ENCODE measurements at places on chromosomes 13 and 19.

DNA sequence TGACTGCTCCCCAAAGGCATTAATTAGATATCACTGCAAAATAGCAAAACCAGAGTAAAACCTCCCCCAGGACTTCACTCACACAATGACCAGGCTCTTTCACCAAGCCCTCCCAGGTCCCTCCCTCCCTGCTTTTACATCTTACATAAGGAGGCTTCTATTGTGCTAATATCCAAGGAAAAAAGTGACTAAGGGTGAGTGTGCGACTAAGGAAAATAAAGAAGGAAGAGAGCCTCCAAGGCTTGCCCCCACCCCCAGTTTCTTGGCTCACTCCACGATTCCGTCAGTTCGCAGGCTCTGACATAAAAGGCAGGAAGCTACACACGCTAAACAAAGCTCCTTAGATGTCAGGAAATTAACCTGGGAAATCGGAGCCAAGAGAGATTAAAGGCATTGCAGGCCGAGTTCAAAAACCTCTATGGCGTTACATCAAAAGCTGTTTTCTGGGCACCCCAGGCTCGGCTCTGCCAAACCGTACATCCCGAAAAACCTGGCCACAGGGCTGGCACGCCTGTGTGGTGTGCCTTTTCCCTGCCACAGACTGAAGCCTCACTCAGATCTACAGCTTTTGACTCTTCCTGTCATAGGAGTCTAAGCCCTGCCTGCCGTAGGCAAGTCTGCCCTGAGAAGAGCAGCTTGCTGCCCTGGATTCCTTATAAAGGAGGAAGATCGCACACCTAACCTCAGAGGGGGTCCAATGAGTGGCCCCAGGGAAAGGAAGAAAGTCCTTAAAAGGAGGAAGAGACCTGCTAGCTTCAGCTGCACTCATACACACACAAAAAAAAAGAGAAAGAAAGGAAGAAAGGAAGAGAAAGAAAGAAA, 67.0 kb upstream of the SERP2 start:
- no peak for DNase-seq

DNA sequence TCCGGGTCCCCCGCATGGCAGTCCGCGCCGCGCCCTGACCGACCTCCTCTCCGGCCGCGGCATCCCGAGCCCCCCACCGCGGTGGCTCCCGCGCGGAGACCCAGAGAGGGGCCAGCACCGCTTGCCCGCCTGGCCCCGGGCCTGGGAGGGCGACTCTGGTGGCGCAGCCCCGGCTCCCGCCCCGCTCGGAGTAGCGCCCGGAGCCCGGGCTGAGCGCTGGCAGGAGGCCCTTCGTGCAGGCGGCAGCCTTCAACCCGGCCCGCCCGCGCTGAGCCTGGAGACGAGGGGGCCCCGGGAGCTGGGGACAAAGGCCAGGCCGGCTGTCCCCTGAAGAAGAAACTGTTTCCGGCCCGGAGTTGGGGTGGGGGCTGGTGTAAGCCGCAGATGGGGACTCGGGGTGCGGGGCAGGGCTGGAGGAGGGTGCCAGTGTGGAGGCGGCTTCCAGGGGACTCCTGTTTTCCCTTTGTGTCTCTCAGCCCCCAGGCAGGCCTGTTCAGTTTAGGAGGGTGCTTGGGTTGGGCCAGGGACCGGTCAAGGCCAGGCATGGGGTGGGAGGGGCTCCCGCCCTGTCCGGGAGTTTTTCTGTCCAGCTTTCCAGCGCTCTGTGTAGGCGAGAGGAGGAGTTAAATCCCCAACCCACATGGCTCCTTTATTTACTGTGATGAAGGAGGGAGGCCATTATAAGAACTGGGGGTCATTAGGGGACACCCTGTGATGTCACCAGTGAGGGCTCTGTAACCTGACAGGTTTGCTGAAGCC, 935 bp downstream of the LRP3 start:
- DNase-seq, result no peak

- no peak for DNase-seq
Measured at GRCh38 chr19:48367855-48368254, 3.7 kb downstream of the SYNGR4 start.

DNA sequence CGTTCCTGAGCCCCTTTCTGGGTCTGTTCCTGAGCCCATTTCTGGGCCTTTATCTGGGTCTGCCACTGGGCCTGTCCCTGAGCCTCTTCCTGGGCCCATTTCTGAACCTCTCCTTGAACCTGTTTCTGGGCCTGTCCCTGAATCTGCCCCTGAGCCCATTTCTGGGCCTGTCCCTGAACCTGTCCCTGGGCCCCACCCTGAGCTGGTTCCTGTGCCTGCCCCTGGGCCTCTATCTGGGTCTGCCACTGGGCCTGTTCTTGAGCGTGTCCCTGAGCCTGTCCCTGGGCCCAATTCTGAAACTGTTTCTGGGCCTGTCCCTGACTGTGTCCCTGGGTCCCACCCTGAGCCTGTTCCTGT, 40.4 kb upstream of the GRTP1 start:
- DNase-seq, result no peak

- DNase-seq, result no peak
Measured at GRCh38 chr13:94515911-94516310, 36.4 kb upstream of the DCT start.

DNA sequence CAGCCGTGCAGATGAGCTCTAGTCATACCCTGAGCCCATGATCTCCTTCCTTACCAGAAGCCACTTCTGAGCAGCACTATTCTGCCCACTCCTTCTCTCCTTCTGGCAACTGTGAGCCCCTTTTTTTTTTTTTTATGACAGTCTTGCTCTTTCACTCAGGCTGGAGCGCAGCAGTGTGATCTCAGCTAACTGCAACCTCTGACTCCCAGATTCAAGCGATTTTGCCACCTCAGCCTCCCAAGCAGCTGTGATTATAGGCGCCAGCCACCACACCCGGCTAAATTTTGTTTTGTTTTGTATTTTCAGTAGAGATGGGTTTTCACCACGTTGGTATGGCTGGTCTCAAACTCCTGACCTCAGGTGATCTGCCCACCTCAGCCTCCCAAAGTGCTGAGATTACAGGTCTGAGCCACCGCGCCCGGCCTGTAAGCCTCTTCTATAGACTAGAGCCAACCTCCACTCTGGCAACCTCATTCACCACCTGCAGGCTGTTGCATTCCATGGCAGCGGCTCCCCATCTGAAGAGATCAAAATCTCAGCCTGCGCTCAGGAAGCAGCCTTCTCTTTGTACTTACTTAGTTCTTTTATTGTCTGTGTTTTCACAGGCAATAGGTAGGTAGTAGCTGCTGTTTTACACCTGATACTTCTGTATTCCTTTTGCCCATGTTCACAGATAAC, 34.8 kb upstream of the NDFIP2 start:
- no peak for DNase-seq

DNA sequence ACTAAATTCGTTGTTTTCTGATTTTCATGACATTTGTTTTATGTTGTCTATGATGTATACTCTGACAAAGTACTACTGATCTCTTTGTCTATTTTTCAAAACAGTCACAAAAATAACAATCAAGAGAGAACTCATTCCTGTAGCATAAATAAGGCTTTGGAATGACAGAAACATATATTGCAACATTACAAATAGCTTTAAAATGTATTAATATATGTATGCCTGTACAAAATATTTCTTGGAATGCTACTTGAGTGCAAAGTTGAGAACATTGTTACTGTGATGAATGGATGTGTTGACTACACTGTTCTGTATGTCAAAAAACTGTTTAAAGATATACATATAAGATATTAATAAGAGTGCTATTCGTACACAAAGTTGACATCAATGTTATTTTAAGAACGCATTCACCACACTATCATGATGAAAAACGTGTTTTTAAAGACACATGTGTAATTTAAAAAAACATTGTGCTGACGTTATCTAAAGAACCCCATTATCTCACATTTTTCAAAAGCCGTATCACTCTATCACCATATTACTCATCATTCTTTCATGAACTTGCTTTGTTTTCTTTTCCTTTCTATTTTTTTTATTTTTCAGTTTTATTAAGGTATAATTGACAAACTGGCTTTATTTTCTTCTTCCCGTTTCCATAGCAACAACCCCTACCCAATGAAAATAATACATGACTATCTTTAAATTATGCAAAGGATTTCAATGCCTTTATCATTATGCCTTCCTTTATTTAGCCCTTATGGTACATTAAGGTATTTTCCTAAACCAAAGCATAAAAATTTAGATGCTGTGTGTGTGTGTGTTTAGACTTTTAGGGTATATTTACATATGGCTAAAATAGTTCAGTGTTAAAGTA, 918.8 kb downstream of the SLITRK1 start:
- no peak for DNase-seq

DNA sequence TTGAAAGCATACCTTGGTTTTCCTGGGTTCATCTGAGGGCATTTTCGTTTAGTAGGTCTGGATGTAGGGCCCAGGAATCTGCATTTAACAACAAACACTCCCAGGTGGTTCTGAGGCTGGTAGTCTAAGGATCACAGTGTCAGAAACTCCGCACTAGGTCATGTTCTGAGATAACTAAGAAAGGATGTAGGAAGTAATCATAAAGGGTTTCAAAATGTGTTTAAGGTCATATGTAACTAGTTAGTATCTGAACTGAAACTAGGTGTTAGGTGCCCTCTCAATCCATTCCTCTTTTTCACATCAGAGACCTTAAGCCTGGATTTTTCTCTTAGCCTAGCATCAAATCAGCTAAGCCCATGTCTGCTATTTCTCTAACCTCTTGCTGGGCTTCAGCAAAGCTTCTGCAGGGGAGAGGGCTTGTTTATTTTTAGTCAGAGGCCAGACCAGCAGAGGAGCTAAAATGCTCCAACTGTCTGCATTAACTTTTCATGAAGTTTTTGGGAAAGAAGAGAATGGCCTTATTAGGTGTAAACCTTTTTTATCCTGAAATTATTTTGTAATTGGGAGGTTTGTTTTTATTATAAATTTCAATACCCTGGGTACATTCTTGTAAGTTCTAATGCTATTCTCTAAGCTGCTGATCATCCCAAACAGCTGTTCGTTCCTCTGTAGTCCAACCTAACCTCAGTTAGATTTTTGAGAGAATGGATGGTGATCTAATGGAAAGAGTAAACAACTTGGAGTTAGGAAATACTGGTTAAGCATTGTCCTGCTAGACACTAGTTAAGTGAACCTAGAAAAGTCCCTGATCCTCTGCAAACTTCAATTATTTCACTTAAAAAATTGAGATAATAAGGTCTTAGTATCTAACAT, 262.8 kb upstream of the RFC3 start:
- DNase-seq, result no peak

GRCh38 chr19:1856345-1856697, 7.1 kb downstream of the KLF16 start:
- no peak for DNase-seq

- DNase-seq, result no peak
Measured at GRCh38 chr13:27174766-27175455, 3.3 kb upstream of the USP12 start.

- DNase-seq, result no peak
Measured at GRCh38 chr13:45831851-45832250, 19.7 kb downstream of the SIAH3 start.

- DNase-seq, result no peak
Measured at GRCh38 chr13:94031609-94032008, 447.9 kb downstream of the DCT start.

GRCh38 chr19:14492756-14493337, 3.1 kb downstream of the GIPC1 start:
- no peak for DNase-seq

DNA sequence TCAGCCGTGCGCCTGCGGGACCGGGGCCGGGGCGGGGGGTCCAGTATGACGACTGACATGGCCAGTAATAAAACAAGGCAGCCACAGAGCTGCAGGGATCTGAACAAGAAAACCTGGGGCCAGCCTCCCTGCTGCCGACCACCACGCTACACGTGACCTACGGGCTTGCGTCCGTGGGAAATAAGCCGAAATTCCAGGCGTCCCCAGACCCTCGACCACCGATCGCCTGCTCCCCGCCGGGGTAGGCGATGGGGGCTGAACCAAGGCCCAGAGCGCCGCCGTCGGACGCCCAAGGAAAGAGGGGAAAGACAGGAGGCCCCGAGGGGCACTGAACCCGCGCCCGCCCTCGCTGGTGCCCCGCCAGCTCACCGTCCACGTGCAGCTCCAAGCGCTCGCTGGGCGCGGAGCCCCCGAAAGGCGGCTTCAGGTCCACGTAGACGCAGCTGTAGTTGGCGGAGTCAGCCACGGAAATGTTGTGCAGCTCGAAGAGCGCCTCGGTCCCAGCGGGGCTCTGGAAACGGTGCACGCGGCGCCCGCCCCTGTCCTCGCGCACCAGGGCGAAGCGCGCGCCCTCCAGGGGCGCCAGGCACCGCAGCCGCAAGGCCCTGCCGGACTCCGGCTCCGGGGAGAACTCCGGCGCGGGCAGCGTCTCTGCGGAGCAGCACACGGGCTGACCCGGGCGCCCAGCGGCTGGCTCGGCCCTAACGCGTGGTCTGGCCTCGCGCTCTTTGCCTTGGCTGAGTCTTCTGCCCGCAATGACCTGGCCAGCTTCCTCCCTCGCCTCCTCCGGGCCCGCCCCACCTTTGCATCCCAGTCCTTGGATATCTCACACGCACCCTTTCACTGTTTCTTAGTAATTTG, 3.1 kb downstream of the A1BG start:
- DNase-seq, result no peak

DNA sequence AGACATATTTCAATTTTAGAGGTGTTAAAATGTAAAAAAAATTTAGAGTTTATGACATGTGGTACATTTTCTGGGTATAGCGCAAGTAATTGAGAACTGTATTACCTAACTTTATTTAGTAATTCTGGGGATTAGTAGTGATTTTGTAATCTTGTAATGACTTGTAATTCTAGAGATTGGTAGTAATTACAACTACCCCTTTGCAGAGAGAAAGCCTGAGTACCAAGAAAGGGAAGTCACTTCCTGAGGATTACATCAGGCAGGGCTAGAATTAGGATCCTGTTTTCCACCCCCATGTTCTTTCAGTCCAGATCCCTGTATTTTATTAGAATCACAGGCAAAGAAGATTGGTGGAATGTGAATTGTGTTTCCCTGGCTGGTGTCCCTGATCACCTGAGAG, 274.9 kb downstream of the KCNRG start:
- DNase-seq, result no peak

DNA sequence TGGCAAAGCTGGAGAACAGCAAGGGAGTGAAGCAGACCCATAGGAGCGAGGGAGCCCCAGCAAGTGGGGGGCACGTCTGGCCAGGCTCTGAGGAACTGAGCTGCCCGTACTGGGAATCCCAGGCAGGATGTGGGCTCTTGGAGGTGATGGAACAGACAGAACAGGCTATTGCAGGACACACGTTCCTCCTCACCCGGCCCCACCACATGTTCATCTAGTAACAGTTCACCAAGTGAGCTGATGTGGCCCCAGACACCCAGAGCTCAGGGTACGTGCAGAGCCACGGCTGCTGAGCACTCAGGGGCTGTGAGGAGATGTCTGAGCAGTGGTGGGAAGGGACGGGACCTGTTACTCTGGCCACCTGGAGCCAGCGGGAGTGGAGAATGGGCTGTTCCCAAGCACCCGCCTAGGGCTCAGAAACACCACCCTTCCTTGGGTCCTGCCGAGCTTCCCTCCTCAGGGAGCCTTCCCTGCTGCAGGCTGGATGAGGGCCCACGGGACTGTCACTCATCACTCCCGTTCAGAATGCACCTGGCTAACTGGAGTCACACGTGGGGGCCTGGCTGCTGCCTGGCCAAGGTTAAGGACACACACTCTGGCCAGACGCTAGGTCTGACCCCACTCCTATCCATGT, 18.4 kb downstream of the ELL start:
- no peak for DNase-seq

- DNase-seq, result no peak
Measured at GRCh38 chr19:15412832-15413231, 6.0 kb downstream of the AKAP8L start.

Measured in NCI-H446 treated with DMSO at 0.1 percent for 48 hours (cell line).